ENCODE measurements at places on chromosomes 4 and X.

DNA sequence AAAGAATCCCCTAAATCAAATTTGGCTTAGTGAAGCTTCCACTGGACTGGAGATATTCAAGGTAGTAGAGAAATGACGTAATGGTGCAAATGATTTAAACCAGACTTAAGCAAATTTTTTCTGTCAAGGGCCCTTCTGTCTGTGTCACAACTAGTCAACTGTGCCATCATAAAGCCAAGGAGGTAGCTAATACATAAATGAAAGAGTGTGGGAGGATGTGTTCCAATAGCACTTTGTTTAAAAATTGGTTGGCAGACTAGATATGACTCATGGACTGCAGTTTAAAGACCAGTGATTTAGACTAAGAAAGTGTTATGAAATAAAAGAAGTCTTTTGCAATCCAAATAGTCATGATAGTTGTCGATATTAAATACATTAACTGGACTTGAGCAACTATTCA, 24.3 kb upstream of the TEX13C start:
- DNase-seq: no peak

DNA sequence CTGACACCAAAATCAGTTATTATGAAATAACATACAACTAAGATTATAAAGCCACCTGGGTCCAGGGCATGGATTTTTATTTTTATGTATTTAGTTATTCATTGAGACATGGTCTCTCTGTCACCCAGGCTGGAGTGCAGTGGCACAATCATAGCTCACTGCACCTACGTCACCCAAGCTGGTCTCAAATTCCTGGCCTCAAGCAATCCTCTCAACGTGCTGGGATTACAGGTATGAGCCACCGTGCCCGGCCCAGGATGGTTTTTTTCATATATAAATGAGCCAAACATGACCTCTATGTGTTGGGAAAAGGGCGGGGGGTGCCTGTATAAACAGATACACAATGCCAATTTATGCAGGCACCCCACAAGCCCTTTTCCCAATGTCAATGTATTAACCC, 24.6 kb downstream of the ZNF630 start:
- no peak for DNase-seq

- no peak for DNase-seq
Measured at GRCh38 chrX:56226980-56227379, 5.2 kb upstream of the KLF8 start.

DNA sequence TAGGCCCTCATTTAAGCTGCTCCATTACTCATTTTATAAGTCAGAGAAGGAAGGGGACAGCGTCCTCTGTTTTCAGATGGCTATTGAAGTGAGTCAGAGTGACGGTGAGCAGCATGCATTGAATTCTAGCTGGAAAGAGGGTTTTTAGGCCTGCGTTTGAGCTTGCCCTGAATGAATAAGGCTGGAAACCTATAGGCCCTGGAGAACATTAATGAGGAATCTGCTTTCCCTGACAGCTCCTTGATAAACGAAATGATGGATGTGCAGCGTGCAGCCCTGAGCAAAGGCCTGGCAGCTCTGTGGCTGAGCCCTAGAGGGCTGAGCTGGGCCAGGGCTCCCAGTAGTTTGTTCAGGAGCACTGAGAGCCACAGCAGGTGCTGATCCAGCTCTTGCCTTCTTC, 33.4 kb downstream of the TBL1X start:
- DNase-seq: no peak

DNA sequence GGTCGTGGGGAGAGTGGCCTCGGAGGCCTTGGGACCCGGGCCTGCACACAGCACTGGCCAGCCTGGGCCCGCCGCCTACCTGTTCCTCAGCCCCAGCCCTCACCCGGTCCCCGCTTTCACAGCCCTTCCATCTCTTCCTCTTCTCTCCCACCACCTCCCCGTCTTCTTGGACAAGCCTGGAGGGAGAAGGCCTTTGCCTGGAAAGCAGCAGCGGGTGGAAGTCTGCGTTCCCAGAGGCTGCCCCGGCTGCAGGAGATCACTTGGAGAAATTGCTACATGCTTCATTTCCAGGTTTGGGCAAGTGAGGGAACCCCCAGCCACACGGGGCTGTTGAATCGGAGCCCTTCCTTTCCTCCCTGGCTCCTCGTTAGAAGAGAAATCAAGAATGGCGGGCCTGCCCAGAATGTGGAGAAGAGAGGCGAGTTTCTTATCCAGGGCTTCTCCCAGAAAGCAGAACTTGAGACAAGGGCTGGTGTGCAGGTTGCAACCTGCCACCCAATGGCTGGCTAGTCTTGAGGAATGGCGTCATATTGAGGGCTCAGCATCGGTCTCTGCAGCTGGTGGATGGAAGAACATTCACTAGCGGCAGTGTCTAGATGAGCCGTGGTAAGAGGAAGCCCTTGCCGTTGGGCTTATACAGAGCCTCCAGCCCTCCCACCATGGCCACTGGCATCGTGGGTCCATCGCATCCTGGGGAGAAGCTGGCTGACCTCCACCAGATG, 1.2 kb upstream of the PDZD4 start:
- DNase-seq: no peak

DNA sequence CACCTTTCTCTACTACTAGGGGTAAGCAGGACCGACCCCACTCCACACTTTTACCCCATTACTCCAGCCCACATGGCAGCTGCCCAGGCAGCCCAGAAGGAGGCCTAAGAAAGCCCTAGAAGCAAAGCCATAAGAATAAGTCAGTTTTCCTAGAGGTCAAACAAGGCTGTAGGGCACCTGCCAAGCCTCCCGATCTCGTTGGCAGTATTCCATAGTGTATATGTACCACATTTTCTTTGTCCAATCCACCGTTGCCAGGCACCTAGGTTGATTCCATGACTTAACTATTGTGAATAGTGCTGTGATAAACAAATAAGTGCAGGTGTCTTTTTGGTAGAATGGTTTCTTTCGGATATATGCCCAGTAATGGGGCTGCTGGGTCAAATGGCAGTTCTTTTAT, 54.2 kb downstream of the RHOXF2B start:
- no peak for DNase-seq

DNA sequence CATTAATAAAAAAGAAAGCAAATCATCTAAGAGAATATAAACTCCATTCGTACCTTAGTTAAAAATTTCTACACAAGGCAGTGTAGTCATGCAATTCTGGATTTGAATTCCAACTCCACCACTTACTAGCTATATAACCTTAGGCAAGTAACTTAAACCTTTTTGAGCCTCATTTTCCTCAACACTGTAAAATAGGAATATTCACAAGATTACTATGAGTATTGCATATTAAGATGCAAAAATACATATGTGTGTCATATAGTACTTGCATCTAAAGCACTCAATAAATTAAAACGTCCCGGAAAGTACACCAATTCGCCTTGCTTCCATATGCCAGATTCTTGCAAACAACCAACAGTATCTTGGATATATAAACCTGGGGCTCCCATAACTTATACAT, 42.0 kb downstream of the HNRNPD start:
- DNase-seq: no peak
